GM12891 (cell line): ENCODE measurements at places on chromosomes 3 and 15.

- DNase-seq: no peak
These were observed 68.0 kb upstream of the MNS1 start for GRCh38 chr15:56532721-56533460.

DNA sequence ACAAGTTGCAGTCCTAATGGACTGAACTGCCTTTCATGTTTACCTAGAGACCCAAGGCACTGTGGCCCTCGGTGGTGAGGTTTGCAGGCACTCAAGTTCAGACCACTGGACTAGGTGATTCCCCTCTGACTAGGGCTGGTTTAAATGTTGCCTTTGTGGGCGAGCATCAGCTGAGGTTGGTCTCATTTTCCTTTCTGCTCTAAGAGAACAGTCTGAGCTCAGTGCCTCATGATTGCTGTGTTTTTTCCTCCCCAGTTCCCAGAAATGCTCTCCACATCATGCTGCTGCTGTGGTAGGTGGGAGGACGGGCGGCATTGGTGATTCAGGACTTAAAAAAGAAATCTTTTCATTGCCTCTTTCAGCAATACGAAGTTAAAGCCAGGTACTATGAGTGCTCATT, 237.2 kb downstream of the MBNL1 start:
- no peak for DNase-seq

DNA sequence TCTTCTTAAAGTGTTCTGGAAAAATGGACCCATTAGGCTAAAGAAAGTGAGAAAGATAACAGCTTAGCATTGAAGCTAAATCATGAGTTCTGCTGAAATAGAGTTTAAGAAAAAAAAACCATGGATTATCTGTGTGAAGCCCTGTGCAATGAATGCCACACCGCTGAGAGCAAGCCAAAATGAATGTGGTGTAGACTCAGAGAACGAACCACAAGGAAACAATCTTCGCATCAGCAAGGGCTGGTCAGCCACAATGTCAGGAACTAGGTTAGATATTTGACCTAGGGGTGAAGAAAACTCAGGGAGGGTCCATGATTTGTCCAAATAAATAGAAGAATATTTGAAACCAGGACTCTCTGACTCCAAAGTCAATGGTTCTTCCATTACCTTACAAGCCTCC, 91.4 kb upstream of the MEX3B start:
- DNase-seq: no peak

DNA sequence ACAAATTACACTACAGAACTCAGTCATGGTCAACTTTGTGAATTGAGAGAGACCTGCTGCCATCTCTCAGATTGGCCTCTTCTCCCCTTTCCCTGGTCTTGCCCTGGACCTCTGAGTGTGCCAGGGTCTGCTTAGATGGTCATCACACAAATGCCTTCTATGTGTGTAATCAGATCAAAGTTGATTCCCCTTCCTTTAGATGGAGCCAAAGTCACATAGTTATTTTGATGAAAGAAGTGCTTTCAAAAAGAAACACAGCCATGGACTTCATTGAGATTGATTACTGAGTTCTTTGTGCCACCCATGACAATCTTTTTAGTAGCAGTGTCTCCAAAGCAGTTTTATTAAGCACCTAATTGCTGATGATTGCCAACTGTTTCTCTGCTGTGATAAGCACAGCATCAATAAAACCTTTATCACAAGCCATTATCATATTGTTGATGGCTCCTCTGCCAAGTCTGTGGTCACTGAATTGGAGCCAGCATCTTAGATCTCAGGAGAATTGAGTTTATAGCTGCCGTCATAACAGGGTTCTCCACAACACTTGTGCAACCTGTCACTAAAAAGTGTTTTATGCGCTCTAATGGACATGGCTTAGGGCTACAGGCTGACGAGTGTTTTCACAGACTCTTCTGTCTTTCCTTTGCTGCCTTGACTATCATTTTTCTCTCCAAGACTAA, 149.7 kb upstream of the NUDT16 start:
- no peak for DNase-seq

- DNase-seq: peak; percentile 62
These were observed 5.0 kb downstream of the FAM219B start for GRCh38 chr15:74901612-74902063.

DNA sequence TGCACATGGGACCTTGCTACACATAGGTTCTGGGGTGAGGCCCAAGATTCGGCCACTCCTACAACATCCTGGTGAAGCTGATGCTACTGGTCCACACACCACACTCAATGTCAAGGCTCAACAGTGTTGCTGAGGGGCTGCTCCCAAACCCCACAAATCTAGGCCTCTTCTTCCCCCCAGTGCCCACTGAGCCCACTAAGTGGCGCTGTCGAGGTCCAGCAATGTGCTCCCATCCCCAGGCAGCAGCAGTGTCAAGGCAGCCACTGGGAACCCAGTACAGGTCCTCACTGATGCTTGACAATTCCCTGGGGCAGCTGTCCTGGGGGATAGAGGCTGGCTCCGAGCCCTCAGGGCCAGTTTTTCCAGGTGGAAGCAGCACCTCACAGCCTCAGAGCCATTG, 21.5 kb downstream of the SCN5A start:
- peak; percentile 55 for DNase-seq

GRCh38 chr3:164657631-164658030, 420.7 kb downstream of the SI start:
- DNase-seq: no peak

DNA sequence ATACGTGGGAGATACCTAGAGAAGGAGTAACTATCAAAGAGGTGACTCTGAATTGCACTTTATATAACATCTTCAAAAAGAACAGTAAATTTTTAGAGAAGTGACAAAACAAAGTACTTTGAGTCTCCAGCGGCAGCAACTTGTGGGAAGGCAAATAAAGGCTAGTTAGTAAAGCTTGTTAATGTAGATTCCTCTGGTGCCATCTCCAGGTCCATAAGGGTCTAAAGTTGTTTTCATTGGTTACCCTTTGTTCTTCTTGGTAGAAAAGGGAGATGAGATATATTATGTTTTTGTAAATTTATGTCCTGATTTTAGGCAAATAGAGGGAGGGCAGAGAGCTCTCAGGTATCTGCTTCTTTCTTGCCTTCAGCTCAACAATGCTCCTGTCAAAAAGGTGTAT, 161.6 kb downstream of the MYRIP start:
- DNase-seq: no peak
